Fibroblast of pulmonary artery (primary cell): ENCODE measurements at places on chromosomes 11 and 22.

GRCh38 chr11:72456651-72457050, 22.3 kb upstream of the CLPB start:
- no peak for DNase-seq

GRCh38 chr11:114307524-114308203, 11.5 kb downstream of the NNMT start:
- DNase-seq, result peak; percentile 96

DNA sequence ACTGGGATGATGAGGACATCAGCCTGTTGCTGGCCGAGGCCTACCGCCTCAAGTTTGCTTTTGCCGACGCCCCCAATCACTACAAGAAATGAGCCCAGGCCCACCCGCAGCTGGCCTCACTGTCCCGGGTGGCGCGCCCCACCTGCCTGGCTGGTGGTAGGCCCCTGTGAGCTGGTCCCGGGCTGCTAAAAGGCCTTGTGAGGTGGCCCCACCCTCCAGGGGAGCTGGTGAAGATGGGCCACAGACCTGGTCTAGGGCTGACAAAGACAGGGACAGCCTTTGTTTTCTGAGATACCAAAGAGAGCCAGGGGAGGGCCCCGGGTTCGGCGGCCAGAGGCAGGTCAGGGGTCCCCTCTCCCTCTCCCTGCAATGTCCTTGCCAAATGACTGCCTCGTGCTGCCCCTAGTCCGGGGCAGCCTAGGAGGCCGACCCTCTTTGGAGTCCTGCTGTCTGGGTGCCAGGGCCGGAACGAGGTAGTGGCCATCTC, 411.1 kb downstream of the TBC1D22A start:
- DNase-seq, result no peak

DNA sequence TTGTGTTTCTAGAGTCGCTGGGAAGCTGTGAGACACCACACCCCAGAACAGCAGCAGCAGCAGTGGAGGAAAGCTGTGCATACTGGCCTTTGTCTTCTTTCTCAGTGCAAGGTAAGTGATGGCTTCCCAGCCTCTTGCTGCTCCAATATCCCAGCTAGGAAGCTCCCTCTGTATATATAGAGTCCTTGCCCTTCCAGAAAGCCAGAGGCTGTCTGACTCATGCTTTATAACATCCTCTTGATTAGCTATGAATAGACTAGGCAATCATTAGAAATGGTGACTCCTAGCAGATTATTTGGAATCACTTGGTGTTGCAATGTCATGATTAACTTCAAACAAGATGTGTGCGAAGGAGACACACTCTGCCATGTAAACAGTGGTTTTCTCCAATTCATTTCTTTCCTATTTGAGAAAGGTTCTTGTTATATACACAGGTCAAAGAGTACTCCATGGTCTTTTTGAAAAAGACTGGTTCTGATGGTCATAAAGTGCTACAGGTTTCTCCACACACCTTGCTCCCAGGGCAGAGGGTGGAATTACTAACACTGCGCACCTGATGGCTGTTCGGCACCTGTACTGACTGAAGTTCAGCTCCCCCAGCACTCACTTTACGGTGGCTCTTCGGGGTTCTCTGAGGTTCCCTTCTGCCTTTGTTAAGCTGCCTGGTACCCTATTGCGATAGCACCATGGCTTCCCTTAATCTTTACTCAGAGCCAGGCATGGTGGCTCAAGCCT, at the start of gene MMP1:
Gene MMP1, minus strand, starts transcription at position 149 of the 735 bp plus-strand sequence. Its CDS starts 68 bp downstream, at position 81.
- peak; percentile 50 for DNase-seq

GRCh38 chr11:15849257-15849656, 507.1 kb downstream of the SOX6 start:
- no peak for DNase-seq

DNA sequence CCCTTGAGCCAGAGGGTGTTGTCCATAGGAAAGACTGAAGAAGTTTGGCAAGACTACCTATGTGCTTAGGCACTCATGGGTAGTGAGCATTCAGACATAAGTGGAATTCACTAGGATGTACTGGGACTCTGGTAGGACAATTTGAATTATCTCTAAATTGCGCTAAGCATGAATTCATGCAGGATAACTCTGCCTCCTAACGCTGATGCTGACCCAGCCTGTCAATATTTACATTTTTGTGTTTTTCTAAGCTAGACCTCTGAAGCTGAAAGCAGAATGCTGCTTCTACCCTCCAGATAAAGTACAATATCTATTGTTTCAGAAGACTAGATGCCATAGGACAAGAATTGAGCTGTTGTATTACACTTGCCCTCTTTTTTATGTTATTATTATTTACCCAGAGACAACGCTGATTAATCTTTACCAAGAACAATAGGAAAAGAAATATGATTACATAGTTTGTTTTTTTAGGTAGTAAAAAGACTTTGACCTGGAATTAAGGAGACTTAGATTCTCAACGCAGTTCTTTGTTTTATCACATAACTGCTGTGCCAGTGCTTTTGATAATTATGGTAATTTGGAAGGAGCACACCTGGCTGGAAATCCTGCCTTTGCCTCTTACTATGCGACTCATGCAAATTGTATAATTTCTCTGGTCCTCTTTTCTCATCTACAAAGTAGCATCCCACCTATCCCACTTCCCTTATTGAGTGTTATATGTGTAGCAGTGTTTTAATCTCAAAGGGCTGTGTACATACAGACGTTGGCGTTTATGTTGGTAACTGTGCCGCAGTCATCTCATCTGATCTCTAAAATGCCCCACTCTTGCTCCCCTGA, 21.2 kb upstream of the GRAMD1B start:
- no peak for DNase-seq

DNA sequence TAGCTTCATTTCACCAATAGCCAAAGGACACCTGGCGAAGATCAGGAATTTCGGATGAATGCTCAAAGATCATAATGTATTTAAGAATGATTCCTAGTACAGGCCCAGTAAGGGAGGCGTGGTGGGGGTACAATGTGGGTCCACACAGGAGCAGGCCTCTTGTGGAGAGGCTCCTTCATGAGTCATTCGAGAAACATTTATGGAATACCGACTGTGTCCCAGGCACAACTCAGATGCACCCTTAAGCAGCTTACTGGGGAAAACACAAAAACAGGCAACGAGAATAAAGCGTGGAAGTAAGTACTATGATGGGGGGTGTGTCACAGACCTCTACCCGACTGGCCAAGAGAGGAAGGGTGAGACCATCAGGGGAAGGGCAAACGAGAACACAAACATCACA, 44.5 kb downstream of the SMCO4 start:
- peak; percentile 39 for DNase-seq

DNA sequence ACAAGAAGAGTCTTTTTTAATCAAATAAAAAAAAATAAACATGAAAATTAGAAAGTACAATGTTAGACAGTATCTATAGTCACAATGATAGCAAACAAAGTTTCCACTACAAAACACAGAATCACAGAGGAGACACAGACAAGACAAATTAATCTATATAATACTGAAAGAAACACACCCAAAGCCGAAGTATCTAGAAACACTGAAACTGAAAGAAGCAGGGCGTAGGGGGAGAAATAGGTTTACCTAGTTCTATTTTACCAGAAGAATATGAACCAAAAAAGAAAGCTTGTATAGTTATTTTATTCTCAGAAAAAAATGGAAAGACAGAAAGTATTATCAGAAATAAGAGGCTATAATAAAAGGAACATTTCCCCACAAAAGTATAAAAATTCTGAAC, 27.1 kb upstream of the NUP50 start:
- DNase-seq, result no peak

DNA sequence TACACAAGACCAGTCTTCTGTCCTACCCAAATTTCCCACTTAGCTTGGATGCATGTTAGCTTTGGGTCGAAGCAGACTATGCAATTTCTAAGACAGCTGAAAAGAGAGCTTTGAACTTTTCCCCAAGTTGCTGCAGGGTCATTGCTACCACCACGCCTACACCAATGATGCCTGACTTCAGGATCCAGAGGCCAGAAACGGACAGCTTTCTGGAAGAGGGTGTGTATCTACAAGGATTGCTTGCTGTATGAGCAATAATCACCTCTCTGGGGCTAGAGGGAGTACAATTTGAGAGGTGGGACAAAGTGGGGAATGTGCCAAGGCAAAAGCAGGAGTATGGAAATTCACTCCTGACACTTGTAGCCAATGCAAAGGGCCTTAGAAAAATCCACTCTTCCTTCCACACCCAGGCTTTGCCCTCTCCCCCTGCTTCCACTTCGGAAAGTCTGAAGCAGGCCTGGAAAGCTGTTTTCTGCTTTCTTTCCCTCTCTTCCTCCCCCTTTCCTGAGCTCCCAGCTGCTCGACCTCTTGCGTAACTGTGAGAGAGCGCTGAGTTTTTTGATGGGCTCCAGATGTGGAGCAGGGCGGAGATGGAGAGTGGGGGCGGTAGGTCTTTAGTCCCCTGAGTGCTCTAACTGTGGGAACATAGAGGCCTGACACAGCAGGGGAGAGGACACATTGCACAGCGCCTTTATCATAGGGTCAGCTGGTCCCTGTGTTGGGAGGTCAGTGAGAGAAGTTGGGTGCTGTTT, 2.1 kb upstream of the PHLDB1 start:
- peak; percentile 98 for DNase-seq

DNA sequence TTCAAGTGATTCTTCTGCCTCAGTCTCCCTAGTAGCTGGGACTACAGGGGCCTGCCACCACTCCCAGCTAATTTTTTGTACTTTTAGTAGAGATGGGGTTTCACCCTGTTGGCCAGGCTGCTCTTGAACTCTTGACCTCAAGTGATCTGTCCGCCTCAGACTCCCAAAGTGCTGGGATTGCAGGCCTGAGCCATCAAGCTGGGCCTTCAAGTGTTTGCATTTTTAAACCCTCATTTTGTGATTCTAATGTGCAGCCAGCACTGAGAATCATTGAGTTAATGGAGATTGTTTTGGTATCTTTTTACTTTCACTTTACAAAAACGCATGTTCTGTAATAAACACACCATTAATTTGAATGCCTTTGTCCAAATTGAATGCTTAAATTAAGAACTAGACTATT, 3.4 kb downstream of the TYR start:
- DNase-seq, result no peak

- no peak for DNase-seq
Measured at GRCh38 chr11:66277471-66278362, at the start of gene CNIH2. Gene CNIH2, plus strand, starts transcription at chr11:66278175. Its CDS starts 282 bp downstream, at chr11:66278457.

DNA sequence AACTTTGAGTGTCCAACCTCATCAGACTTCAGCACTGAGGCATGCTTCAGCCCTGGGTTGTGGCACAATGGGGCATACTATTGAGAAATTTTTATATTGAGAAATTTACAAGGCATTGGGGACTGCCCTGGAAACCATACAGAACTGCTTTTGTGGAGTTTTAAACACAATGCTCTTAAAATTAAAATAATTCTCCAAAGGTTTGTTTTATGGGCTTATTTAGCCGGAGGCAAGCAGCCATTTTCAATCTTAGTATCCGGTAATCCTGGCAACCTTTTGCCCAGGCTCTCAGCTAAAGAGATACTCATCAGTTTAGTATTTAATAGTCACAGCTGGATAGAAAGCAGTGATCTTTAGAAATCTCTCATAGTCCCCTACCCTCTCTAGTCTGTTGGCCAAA, 3.1 kb upstream of the EXPH5 start:
- no peak for DNase-seq

DNA sequence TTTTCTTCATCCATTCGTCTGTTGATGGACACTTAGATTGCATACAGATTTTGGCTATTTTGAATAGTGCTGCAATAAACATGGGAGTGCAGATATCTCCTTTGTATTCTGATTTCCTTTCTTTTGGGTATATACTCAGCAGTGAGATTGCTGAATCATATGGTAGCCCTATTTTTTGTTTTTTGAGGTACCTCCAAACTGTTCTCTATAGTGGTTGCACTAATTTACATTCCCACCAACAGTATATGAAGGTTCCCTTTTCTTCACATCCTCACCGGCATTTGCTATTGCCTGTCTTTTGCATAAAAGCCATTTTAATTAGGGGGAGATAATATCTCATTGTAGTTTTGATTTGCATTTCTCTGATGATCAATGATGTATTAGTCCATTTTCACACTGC, 96.1 kb downstream of the PRR5L start:
- DNase-seq, result no peak

- no peak for DNase-seq
Measured at GRCh38 chr11:128187835-128188234, 399.5 kb downstream of the ETS1 start.

DNA sequence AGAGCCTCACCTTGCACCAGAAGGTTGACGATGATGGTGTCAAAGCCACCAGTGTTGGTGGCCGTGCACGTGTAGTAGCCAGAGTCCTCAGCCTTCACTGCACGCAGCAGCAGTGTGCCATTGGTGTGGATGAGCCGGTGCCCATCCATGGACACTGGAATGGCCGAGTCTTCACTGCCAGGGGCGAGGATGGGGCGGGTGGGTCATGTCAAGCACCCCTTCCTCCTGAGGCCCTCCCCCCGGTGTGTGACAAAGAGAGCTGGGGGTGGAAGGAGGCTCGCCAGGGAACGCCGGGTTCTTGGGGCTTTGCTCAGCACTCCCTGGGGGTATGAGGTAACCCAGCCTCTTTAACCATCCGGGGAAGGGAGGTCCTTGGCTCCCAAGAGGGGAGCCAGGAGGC, 111.6 kb downstream of the CEP164 start:
- DNase-seq, result no peak

DNA sequence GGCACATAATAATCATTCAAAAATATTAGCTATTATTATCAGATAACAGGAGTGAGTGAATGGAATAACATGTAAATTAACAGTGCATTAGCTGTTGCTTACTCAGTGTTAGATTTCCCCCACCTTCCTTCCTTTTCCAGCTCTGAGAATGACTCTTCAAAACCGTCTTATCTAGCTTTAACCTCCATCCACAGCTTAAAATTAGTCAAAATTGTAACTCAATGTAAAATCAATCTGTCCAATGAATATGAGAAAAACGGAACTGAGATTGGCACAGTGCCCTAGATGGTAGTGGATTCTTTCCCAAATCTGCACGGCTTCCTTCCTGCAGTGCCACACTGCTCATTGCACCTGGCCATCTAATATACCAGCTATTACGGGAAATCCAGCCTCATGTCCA, 156.8 kb upstream of the BDNF start:
- DNase-seq, result no peak
